Activated effector memory CD4-positive, alpha-beta T cell treated with anti-CD3 and anti-CD28 coated beads, Interleukin-2, amount 50 U/mL, for 16 hours (primary cell): ENCODE measurements at places on chromosomes 2 and 18.

DNA sequence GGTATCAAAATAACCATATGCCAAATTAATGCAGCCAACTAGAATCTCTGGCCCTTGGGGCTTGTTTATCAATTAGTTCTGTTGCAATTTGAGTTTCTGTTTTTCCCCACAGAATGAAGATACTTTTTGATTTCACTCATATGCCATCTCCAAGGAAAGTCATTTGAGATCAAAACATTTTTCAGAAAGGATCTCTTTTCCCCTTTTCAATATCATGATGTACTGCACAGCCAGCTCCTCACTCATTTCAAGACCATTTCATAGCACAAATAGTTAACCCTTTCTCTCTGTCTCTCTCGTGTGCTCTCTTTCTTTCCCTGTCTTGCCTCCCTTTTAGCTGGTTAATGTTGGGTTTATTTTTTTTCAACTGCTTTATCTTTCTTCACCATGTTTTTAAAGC, 387.3 kb downstream of the STK39 start:
- DNase-seq, result no peak

DNA sequence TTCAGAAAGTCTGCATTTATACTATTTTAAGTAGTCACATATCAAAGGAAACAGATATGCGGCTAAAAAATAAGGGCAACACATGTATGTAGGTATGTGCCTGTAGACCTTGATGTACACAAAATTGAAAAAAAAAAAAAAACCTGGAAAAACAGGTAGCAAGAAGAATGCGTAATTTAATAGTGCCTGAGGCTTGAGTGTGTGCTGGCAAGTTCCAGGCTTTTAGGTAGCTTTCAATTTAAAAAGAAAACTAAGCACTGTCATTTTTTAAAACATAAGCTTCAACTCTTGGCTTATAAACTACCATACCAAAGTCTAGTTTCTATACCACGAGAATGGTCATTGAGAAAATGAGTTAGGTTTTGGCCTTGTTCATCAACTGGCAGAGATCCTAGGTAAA, 72.3 kb downstream of the OTX1 start:
- no peak for DNase-seq

DNA sequence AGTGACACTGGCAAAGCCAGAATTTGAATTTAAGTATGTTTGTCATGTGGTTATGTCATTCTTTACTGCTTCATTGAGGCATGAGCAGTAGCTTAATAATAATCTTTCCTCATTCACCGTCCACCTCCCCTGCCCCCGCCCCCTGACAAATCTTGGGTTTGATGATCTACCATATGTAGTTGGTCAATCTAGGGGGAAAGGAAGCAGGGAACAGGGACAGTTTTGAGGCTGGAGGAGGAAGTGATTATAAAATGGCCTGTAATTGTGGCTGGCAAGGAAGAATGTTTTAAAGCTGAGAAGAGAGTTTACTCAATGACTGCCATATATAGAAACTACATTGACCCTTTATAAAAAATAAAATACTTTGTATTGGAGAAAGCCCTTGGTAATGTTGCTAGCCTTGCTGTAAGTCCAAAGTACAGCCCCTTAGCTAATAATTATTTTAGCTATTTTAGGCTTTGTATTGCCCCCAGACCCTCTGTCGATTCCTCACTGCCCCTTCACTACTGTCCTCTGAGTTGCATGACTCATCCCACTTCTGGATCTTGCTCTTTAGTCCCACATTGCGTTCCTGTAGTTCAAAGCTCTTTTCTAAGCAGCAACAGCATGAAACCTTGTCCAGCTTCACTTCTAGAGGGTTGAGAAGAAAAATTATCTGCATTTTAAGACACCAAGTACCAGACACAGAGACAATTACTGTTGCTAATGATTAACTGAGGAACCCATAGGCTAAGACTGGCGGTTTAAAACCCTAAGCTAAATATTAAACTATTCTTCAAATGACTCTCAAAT, 38.4 kb downstream of the PELI1 start:
- DNase-seq, result no peak

GRCh38 chr2:86703704-86704361, 16.3 kb upstream of the RMND5A start:
- DNase-seq, result no peak

GRCh38 chr2:180356676-180357075, 349.6 kb upstream of the CWC22 start:
- DNase-seq, result no peak

DNA sequence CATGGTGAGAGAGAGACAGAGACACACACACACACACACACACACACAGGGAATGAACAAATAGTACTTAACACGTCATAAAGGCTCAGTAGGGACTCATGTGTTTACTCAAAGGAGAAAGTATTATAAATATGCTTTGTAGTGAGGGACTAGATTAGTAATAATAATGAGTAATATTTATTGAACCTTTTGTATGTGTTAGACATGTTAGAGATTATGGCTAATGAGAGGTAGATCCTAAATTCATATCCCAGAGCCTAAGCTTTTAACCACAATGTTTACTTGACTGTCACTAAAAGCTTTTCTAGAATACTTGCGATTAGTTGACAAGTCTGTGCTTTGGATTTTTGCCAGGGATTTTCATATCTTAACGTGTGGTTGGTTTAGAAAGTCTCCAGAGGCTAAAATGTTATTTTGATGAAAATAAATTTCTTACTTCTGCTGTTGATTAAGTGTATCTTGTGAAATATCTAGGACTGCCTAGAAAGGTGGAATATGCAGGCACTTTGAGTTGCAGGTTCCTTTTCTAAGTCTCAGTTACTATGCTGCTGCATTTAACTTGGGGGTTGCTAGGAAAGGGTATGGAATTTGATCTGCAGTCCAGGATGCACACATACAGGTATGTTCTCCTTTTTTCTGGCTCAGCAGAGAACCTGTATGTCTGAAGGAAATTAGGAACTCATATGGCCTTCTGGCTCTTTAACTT, 64.5 kb downstream of the UBR3 start:
- no peak for DNase-seq

DNA sequence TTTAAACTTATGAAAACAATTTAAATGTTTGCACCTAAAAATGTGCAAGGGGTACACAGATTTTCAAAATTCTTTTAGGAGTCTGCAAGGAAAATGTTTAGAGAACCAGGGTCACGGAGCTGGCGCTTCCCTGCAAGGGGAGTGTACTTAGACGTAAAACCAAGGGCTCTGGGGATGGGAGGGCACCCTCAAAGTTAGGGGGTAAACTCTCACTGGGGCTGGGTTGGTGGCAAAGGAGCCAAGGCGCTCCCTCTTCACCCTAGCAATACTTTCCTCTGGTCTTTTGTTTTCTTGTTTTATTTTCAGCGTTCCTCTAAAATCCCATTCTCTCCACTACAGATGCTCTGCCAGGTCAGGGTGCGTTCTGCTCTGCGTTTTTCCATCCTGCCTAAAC, 20.0 kb downstream of the TMEM247 start:
- no peak for DNase-seq

- DNase-seq, result peak; percentile 3
These were observed 139.0 kb upstream of the HS6ST1 start for GRCh38 chr2:128457716-128458115.

GRCh38 chr2:84519332-84519957, 3.1 kb downstream of the DNAH6 start:
- no peak for DNase-seq

DNA sequence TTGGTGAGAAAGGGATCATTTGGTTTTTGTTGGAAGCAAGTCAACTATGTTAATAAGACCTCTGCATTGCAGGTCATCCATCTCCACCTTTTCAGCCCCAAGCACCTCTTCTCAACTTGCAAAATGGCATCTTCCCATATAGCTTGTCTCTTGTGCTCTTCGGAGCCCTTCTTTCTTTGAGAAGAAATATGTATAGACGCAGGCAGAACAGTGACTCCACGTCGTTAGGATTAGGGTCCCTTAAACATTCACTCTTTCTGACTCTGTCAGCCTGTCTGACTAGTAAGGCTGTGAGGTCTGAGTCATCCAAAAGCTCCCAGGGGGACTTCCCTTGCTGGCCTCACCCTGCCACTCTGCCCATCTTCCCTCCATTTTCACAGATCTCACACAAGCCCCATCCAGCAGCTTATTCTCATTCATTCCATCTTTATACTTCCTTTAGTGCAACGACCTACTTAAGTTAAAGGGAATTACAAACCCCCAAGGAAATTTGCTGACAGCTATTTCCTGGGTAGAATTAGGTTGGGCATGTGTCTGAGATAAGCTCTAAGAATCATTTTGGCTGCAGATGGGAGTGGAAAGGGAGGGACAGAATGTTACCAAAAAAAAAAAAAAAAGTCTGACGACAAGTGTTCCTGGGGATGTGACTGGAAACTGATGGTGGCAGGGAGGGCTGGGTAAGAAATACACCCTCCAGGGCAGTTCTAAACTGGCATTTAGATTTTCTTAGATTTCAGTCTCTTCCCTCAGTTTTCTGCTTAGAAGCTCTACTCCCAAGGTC, 37.7 kb upstream of the MEX3C start:
- no peak for DNase-seq

- peak; percentile 61 for DNase-seq
These were observed 197.2 kb upstream of the ID2 start for GRCh38 chr2:8484502-8485283.

GRCh38 chr2:148614014-148614321, 30.6 kb upstream of the EPC2 start:
- DNase-seq, result no peak

DNA sequence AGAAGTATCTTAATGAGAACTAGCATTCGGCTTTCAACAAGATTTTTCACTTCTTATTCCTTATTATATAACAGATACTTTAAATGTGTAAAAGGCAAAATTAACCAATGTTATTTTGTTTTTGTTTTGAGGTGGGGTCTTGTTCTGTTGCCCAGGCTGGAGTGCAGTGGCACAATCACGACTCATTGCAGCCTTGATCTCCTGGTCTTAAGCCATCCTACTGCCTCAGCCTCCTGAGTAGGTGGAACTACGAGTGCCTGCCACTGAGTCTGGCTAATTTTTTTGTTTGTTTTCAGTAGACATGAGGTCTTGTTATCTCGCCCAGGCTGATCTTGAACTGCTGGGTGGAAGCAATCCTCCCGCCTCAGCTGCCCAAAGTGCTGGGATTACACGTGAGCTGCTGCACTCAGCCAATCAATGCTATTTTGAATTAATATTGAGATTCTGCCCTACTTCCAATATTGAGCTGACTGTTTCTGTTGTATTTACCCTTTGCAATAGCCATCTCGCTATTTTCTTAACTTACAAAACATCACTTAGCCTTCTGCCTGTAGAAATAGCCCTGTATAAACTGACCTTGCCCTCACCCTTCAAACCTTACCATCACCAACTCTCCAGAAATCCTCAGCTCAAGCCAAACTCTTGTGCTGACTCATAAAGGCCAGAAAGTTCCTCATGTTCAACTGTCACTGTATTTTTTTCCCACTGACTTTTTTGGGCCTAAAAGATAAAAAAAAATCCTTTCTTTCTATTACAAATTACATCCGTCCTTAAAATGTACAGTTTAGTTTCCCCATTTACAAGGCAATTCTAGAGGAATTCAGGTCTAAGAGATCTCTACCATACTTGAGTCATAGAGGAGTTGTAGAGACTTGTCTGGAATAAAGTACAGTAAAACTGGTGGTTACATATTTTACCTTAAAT, 94.3 kb downstream of the OLA1 start:
- DNase-seq, result no peak

- DNase-seq, result no peak
These were observed 326.4 kb downstream of the NR4A2 start for GRCh38 chr2:156005999-156006712.

DNA sequence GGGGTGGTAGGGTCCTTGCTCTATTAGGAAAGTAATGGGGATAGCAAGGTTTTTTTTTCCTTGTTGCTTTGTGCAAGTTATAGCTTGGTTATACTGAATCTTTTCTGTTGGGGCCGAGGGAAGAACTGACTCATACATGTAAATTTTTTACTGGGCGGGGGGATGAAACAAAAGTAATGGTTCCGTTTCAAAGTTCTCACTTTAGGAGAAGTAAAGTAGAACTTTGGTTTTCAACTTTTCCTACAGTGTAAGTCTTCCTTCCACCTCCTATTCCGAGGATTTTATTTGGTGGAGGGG, 1.1 kb downstream of the AFTPH start:
- peak; percentile 73 for DNase-seq

DNA sequence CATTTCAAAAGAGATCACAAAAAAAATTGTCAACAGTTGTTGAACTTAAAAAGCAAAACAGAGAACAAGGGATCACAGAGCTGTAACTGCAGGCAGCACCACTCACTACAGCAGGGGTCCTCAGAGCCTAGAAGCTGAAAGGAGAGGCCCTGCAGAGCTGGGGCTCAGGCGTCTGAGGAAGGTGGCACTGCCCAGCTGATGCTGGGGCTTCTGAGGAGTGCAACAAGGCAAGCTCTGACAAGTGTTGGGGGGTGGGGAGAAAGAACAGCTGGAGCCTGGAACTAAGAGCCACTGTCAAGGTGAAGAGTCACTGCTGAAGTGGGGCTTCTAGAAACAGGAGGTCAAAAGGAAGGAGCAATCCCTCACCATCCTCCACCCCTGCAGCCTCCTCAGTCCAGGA, 46.2 kb downstream of the FTCDNL1 start:
- no peak for DNase-seq

- DNase-seq, result no peak
These were observed 26.7 kb downstream of the IFIH1 start for GRCh38 chr2:162291748-162292147.

DNA sequence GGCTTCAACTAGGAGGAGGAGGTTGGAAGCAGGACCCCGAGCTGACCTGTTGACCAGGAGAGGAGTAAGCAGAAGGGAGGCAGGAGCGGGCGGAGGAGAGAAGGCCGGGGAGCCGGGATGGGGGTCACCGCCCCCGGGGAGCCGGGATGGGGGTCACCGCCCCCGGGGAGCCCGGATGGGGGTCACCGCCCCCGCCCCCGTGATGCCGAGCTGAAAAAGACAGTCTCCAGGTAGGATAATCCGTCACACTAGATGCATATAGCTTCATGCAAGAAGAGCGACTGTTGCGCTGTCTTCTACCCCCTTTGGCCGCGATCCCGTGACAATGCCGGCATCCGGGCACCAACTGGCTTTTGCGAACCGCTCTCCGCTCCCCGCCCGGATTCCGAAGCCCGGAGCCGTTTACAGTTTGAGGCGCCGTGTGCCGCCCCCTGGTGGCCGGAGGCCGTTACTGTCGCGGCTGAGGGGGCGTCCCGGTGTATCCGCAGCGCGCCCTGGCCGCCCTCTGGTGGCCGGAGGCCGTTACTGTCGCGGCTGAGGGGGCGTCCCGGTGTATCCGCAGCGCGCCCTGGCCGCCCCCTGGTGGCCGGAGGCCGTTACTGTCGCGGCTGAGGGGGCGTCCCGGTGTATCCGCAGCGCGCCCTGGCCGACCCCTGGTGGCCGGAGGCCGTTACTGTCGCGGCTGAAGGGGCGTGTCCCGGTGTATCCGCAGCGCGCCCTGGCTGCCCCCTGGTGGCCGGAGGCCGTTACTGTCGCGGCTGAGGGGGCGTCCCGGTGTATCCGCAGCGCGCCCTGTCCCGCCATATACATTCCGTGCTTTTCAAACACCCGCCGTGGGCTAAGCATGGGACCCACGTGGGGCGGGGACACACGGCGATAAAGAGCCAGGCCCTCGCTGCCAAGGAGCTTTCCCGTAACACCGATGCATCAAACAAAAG, 89.6 kb downstream of the ACTR3 start:
- DNase-seq, result peak; percentile 84

- peak; percentile 77 for DNase-seq
These were observed 1.2 kb downstream of the RTKN start for GRCh38 chr2:74440378-74441169.
